HAP-1 (cell line): ENCODE measurements at places on chromosomes 1 and 21.
A peak's percentile ranks its signal among the peaks of the same experiment; 100 is the strongest.

DNA sequence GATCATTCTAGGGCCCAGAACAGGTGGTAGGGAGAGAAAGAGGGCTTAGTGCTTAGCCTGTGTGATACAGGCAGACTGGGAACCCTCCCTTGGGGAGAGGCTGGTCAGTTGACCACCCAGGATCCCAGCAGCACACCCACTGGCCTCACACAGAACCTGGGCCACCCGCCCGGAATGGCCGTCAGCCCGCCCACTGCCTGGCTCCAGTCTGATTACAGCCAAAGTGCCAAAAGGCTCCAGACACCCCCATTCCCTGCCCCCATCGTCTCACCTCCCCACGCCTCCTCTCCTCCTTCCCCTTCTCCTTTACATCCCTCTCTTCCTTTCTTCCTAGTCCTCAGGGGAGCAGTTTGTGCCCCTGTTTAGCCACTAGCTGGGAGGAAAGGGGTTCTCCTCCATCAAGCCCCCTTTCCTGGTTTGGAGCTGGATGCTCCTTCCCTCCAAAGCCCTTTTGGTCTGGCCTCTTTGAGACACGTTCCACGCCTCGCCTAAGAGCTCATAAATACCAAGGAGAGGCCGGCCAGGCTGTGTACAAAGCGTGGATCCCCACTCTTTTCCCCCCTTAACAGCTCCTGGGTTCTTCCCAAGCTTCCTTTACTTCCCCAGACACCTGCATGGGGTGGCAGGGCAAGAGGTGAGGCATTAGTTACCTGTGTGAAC, 4.6 kb upstream of the WNT2B start:
- no peak for DNase-seq

GRCh38 chr1:85001742-85002141, 4.8 kb upstream of the MCOLN2 start:
- peak; percentile 21 for DNase-seq

GRCh38 chr1:100268202-100268601, 2.2 kb downstream of the RTCA start:
- no peak for DNase-seq

GRCh38 chr1:205287767-205288559, 33.6 kb downstream of the NUAK2 start:
- DNase-seq = no peak

GRCh38 chr1:23428136-23428905, 3.8 kb upstream of the TCEA3 start:
- no peak for DNase-seq

DNA sequence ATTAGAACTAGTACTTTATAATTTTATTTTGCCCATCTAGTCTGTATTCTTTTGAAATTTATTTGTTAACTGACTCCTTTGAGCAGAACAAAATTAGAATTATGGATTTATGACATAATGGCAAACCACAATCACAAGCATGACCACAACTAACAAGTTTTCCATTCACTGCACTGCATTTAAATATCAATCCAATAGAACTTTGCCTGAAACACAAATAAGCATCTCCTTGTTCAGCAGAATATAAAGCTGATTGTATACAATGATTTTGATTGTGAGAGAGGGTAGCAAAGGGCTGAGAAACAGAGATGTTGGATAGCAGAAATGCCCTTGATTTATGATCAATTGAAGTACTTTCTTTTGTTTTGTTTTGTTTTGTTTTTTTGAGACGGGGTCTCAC, 495.5 kb upstream of the RGS18 start:
- peak; percentile 31 for DNase-seq

- DNase-seq = no peak
These were observed 11.4 kb downstream of the DESI2 start for GRCh38 chr1:244664353-244664752.

DNA sequence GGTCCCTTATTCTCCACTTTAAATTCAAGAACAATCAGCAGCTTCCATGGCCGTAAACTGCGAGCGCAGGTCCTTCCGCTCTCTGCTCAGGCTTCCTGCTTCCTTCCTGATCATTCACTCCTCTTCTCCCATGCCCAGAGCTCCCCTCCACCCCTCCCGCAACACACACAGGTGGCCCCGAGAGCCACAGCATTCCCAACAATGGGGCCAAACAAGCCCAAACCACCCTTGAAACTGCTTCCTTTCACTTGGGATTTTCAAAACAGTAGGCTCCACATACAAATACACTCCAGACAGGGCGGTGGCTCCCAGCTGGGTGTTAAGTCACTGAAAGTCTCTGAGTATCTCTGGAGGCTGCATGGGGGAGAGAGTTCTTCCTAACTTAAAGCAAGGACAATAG, 11.4 kb downstream of the FAM89A start:
- no peak for DNase-seq

DNA sequence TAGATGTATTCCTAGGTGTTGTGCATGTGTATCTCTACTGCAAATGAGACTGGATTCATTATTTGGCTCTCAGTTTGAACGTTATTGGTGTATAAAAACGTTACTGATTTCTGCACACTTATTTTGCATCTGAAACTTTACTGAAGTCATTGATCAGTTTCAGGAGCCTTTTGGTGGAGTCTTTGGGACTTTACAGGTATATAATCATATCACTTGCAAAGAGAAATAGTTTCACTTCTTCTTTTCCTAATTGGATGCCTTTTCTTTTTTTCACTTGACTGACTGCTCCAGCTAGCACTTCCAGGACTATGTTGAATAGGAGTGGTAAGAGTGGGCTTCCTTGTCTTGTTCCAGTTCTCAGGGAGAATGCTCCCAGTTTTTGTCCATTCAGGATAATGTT, 252.2 kb downstream of the SMYD3 start:
- no peak for DNase-seq

DNA sequence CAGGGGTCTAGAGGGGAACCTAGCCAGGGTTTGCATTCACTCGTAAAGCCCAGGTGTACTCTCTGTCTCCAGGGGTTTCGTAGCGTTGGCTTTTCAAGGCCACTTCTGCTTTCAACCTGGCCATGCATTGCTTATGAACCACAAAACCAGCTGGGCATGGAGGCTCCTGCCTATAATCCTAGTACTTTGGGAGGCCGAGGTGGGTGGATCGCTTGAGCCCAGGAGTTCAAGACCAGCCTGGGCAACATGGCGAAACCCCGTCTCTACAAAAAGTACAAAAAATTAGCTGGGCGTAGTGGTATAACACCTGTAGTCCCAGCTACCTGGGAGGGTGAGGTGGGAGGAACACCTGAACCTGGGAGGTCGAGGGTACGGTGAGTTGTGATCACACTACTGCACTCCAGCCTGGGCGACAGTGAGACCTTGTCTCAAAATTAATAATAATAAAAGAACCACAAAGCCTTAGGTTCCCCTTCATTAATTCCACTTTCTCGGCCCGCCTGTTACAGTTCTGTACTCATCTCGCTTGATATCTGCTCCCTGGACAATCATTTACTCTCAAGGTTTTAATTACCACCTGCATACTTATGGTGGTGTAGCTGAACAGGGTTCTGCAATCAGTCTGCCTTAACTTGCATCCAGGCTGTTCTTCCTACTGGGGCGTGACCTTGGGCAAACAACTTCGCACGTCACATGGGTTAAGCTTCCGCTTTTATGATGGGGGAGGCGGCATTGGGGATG, 6.1 kb downstream of the SLC16A4 start:
- DNase-seq = no peak

- DNase-seq = no peak
These were observed 39.0 kb upstream of the RGS5 start for GRCh38 chr1:163241746-163242145.

GRCh38 chr1:205988585-205988995, 14.6 kb downstream of the RAB7B start:
- DNase-seq = no peak

- no peak for DNase-seq
These were observed 617.1 kb upstream of the PTBP2 start for GRCh38 chr1:96104506-96104905.

- DNase-seq = no peak
These were observed 103.2 kb upstream of the DYNLT5 start for GRCh38 chr1:66648901-66649595.

- DNase-seq = peak; percentile 55
These were observed 51.8 kb upstream of the TARDBP start for GRCh38 chr1:10960411-10961299.

DNA sequence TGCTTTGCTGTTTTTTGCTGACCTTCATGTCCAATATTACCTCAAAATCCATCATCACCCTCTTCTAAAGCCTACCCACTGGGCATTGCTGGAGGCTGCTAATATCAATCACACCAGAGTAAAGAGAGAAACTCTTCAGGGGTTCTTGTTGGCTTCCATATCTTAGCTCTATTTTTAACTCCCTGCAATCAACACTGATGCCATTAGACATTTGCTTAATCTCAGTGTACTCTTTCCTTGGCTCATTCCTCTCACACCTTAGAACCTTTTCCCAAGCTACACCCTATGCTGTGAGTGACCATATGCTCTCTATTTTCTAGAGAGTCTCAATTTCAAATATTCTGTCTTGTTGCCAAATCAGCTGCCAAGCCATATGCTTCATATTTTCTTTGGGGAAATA, 40.6 kb upstream of the RABGAP1L start:
- no peak for DNase-seq

GRCh38 chr21:28943631-28944030, 49.0 kb downstream of the LTN1 start:
- no peak for DNase-seq

- no peak for DNase-seq
These were observed 131.8 kb upstream of the SGIP1 start for GRCh38 chr1:66402194-66402593.

- no peak for DNase-seq
These were observed 280.1 kb upstream of the ST6GALNAC5 start for GRCh38 chr1:76587212-76587611.

DNA sequence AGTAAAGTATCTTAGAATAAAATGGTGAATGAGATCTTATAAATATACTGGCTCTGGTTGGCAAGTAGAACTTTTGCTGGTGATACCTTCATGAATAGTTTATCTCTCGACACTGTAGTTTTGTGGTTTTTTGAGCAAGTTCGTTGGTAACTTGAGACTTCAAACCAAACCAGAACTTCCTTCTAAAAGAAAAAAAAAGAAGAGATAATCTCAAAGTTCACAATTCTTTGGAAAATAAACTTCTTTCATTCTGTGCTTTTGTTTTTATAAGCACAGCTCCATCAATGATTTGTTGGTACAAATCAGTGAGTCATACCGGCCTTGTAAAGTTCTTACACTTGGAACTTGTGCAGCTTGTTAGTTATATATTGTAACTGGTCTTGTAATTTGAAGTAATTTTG, 2.3 kb downstream of the HIPK1 start:
- DNase-seq = no peak

DNA sequence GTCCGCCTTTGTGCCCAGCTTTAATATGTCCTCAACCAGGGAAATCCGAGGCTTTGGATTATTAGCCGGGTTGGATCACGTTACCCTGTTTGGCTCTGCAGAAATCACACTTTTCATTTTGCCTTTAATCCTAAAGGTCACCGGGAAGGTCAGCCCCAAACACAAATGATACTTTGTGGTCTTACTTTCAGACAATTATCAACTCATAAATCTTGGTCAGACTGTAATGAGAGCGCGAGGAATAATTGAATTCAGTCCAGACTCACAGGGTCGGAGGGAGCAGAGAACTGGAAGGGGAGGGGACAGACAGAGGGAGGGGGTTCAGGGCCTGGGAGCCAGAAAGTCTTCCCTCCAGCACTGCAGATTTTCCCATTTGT, 91.7 kb upstream of the NFIA start:
- DNase-seq = peak; percentile 69

GRCh38 chr21:42536601-42537000, 22.9 kb downstream of the SLC37A1 start:
- no peak for DNase-seq

DNA sequence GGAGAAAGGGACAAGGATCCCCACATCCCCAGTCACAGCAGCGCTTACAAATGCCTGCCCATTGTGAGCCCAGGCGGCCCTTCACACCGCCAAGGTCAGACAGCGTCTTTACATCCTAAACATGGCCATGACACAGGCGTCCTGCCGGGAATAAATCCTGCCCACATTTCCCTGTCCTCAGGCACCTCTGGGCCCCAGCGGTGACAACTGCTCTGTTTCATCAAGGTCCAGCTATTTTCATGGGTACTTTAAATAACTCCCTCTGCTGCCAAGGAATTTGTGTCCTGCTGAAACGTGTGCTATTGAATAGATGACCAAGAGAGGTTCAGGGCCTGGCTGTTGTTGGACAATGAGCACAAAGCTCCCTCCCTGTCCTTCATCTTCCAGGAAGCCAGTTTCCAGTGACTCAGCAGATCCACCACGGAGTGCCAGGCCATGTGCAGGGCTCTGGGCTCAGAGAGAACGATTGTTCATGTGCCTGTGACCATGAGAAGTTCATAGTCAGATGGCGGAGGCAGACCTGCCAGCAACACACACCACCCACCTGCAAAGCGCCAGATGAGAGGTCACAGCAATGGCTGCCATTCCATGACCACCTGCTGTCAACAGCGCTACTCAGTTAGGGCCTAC, 195.8 kb downstream of the MATN1 start:
- DNase-seq = no peak
